ENCODE measurements at places on chromosomes 5 and 9.

- no peak for DNase-seq
Measured at GRCh38 chr9:132697230-132697629, 27.0 kb downstream of the GTF3C4 start.

GRCh38 chr5:14172149-14172795 lies 29.1 kb downstream of the TRIO start:
- no peak for DNase-seq

GRCh38 chr5:108196276-108196675 lies 185.6 kb downstream of the FBXL17 start:
- peak; percentile 6 for DNase-seq

- DNase-seq, result no peak
Measured at GRCh38 chr5:135843571-135844337, 9.3 kb downstream of the SLC25A48 start.

DNA sequence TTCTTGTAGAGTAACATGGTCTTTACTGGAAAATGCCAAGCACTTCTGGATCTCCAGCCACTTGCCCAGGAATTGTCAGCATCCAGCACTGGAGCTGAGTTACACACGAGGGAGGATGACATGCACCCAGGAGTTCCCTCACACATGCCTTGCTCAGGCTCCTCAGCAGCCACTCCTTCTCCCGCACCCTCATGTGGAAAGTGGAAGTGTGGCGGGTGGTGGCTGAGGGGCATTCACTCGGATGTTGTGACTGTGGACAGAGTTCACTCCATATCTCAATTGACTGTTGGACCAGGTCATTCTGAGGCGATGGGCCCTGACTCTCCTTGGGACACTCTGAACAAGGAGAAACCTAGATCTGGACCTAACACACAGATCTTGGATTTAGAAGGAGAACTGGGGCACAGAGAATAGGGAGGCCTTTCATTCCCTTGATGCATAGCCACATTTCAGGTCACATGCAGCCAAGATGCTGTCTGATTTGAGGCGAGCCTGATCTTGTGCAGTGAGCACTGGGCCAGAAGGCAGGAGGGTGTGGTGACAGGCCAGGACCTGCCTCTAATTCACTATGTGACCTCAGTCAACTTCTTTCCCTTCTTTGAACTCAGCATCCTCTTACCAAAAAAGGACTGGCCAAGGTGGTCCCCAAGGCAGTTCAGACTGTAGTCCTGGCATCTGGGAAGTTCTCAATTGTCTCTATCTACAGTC lies 62.1 kb downstream of the CYSTM1 start:
- no peak for DNase-seq

DNA sequence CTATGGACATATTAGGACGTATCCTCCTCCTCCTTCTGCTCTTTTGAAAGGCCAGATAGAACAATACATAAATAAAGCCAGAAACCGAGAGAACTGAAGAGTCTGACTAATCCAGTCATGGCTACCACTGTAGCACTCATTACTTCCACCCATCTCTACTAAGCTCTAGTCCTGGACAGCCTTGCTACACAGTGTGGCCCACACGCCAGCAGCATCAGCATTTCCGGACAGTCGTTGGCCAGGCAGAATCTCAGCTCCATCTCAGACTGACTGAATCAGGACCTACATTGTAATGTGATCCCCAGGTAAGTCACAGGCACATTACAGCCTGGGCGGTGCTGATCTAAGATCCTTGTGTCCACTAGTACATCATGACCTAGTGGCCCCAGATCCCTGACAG lies 182.9 kb downstream of the DRD1 start:
- no peak for DNase-seq

DNA sequence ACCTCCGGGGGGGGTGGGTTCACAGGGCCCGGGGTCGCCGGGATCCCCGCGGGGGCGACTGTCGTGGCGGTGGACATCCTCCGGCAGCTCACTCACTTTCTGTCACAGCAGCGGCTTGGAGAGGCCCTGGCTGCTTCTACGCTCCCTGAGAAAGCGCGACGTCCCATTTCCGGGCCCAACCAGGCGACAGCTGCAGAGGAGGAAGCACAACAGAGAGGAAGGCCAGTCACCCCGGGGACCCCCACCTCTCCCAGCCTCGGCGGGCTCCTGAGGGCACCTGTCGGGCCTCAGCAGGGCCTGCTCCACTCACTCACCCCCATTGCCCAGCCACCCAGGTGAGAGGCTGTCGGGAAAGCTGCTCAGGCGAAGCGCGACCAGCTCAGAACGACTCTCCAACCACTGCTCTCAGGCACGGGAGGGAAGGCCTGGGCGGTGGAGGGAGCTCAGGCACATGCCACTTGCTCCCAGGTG lies 14.4 kb downstream of the BRD3 start:
- no peak for DNase-seq

- peak; percentile 69 for DNase-seq
Measured at GRCh38 chr5:10595293-10595671, 31.4 kb downstream of the ANKRD33B start.

GRCh38 chr5:178404987-178405386 lies 172.4 kb upstream of the PHYKPL start:
- no peak for DNase-seq

DNA sequence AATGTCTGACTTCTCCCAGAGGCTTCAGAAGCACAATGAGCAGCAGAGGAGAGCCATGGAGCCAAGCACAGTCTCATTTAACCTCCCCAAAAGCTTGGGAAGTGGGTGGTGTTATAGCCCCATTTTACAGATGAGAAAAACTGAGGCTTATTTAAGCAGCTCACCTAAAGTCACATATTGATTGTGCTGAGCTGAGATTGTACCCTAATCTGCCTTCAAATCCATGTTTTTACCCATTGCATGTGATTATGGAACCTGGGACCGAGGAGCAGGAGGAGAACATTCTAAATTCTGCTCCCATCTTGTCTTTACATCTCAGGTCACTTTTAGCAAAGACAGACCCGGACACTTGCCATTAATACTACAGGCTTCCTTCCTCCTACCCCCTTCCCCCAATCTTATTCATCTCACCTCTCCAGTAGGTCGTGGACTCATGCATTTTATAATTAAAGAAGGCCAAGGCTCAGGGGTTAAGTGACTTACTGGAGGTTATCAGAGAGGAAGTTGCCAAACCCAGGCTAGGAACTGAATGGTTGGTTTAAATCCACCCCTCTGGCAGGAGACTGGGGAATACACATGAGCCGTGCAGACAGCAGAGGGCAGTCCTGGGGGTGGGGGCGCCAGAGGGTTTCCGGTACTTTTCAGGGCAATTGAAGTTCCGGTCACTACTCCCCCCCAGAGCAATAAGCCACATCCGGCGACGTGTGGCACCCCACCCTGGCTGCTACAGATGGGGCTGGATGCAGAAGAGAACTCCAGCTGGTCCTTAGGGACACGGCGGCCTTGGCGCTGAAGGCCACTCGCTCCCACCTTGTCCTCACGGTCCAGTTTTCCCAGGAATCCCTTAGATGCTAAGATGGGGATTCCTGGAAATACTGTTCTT lies 51.0 kb upstream of the IL17B start:
- DNase-seq, result no peak

- no peak for DNase-seq
Measured at GRCh38 chr9:82531795-82532194, 531.1 kb downstream of the RASEF start.

DNA sequence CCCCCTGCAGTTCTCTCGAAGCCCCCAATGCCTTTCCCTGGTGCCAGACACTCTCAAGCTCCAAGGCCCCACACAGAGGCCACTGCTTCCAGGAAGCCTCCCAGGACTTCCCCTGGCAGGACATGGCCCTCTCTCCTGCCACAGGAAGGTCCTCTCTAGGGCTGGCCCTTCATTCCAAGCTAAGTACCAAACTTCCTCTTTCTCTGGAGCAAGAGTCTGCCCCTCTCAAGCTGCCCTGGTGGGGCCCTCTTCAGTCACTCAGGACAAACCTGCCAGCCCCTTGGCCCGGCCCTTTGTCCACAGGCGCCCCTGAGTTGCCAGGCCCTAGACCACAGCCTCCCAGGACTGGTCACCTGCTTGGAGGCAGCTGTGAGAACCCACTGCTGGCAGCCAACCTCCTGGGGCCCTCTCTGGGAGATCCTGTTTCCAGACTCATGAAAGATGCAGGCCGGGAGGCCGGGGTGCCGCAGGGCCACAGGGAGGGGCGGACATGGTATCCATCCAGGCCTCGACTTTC lies 6.6 kb downstream of the NINJ1 start:
- DNase-seq, result no peak

DNA sequence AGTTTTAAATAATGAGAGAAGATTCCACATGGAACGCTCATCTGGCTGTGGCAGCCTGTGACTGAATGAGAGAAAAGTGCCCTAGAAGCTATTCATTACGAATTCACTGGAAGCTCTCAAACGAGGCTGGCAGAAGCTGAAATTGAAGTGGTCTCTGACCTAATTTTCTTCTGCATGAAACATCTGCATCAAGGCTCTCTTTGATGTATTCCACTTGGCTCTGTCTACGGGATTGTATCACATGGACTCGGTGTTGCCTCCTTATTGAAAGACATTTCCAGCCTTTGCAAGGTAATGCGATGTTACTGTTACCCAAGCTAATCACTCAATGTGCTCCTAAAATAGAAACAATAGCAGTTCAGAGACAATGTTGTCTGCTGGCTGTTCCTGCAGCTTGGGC lies 246.9 kb upstream of the ZNF462 start:
- no peak for DNase-seq

DNA sequence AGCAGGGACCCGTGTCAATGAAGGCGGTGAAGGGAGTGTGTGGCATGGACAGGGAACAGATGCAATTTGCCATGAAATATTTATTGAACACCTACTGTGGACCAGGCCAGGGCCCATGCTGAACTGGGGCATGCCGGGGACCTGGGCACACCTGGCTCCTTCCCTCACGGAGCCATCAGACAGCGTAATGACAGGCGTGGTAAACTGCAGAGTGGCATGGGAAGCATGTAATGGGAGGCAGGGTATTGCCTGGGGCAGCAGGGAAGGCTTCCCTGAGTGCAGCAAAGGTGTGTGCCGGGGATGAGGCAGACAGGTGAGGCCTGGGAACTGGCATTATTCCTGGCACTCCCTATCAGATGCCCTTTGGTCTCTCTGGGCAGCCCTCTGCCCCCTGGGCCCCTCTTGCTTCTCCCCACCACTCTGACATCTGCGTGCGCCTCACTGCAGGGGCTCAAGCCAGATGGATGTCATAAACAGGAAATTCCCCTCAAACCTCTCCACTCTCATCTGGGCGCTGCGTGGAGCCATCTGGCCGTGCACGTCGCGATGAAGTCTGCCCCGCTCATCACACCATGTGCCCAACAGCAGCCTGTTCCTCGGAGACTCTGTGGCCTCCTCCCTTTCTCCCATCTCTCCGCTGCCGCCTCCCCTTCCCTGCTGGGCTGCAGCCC lies 67.6 kb downstream of the HMCN2 start:
- no peak for DNase-seq

GRCh38 chr9:72597181-72597517 lies 75.7 kb downstream of the TMC1 start:
- DNase-seq, result no peak

DNA sequence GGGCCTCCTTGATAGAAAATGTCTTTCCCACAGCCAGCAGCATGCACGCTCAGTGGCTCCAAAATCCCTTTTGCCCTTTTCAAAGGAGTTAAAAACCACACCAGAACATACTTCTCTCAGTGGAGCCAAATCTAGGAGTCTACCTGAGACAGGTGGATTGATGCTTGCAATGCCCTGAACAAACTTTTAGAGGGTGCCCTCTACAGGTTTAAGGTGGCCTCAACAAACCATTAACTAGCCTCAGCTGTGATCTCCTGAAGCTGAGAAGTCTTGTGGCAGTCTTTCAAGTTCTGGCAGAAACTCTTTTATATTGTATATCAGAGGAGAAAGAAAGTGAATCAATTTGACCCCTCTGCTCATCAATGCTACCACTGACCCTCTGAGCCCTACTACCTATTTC lies 125.4 kb downstream of the MED27 start:
- no peak for DNase-seq

DNA sequence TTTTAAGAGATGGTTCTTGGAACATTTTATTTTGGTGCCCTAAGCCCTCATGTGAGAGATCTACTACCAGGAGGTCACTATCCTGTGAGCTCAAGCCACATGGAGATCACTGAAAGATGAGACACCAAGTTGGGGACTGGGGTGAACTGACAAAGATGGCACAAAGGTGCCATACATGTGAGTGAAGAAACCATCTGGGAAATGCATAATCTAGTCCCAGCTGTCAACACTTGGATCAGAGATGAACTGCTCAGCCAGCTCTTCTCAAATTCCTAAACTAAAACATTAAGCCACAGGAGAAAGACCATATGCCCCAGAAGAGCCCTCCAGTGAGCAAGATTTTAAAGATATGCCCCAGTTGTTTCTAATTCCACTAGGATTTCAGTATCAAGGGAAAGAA lies 22.2 kb upstream of the MYOT start:
- DNase-seq, result no peak

DNA sequence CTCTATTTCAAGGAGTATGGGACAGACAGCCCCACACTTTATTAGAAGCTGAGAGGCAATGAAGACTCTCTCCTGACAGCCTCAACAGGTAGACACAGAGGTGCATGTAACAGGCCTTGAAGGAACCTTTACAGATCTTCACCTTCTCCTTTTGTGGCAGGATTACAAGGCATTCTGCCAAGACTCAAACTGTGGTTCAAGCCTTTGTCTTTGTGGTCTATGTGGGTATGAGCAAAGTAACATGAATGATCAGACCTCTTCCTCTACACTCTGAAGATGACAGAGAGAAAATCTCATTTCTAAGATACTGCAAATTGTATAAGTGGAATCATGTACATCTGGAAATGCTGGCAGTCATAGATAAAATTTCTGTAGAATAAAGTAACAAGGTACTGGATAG lies 346.9 kb downstream of the CDH9 start:
- no peak for DNase-seq

DNA sequence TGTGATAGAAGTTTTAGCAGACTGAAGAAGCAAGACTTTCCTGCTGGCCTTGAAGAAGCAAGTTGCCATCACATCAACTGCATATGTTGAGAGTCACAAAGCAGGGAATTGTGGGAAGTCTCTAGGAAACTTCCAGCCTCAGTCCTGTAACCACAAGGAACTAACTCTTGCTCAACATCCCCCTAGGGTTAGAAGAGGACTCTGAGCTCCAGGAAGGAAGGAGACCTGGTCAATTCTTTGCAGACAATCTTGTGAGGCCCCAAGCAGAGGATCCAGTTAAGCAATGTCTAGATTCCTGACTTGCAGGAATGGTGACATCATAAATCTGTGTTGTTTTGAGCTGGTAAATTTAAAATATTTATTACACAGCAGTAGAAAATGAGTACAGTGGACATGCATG lies 18.6 kb upstream of the ZNF366 start:
- peak; percentile 64 for DNase-seq

DNA sequence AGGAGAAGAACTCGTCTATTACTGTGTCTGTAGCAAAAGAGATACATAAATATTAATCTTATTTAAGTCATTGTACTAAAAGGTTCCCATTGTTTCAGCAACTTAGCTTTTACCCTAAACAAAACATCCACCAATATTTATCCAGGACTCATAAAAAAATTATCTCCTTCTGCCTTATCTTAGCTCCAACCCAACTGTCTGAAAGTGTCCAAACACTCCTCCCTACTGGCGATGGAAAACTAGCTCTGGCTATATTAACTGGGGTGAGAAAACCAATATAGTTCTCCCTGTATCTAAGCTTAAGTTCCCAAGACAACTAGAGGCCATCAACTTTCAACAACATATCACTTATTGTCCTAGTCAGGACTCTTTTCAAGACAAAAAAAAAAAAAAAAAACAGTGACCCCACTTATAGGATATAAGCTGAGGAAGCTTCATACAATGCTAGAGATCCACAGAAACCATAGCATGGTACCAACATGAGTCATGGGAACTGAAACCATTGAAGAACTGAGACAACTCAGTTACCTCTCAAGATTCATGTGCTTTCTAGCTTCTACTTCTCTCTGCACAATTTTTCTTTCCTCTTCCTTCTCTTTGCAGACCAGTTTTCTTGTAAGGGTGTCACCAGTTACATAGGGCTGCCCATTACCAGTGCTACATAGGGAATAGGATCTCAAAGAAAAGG lies 150.7 kb upstream of the RASA1 start:
- no peak for DNase-seq
